ENCODE measurements at places on chromosomes 1 and 21.

DNA sequence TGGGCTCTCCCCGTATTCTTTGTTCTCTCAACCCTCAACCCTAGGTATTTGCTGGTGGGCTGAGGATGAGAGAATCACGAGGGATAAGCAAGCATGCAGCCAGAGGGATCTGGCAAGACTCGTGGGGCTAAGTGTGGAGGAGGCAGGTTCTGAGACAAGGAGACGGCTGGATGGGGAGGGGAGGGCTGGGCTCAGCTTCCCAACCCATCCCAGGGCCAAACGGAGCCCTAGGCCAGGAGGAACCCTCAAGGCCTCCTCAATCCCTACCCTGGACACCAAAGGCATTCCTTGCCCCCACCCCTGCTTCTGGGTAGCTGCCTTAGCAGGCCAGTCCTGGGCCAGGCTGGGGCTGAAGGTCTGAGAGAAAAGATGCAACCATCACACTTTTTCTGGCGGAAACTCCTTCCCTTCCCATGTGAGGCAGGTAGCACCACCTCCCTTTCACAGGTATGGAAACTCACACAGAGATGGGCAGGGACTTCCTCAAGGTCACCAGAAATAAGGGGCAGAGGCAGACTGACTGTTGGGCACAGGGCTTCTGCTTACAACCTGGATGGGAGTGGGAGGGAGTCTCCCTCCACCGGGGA is 6.2 kb downstream of the MEF2D start:
- DNase-seq, result no peak

DNA sequence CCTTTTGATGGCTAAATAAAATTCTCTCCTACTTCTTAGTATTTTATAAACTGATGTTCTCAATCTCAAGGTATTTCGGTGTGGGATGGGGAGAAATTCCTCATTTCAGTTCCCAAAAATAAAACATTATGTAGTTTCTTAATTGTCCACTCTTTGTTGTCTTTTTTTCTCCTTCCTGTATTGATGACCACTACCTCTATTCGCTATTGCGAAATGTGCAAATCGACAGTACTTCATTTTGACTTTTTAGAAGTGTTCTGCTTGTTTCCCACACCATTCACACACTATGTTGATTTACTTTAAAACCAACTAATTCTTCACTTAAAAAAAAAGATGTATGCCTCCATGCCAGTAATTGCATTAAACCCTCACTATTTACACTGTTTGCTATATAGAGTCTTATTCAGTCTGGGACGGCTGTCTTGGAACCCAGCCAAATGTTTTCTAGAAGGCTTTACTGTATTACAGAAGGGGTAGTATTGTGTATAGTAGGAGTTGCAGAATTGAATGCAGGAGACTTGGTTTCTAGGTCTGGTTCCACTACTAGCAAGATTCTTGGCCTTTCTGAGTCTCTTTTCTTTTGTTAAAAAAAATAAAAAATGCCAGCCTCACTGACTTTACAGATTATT is 5.6 kb downstream of the RNF2 start:
- DNase-seq, result no peak

- DNase-seq, result no peak
Observed at GRCh38 chr1:161484613-161485012, 20.6 kb upstream of the FCGR2A start.

DNA sequence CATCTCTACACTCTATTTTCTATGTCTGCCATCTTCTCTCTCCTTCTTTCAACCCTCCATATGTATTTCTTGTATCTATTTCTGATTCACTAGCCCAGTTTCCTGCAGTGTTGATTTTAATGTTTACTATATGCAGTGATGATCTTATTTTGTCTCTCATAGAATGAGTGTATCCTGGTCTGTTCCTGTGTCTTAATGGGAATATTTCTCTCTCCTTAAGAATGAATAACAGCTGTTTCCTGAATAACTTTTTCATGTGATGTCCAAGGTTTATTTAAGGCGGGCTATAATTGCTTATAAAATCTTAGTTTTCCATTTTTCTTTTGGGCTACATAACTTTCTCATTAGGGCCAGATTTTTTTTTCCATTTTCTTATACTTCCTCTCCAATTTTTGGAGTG is 144.5 kb downstream of the C1orf21 start:
- DNase-seq, result no peak

GRCh38 chr1:1599030-1599934 is 653 bp downstream of the FNDC10 start:
- peak; percentile 39 for DNase-seq

Data from right hindlimb (tissue), 1 donor.